ENCODE measurements at places on chromosomes 7 and 10.

GRCh38 chr7:12620371-12620770 lies 49.9 kb downstream of the SCIN start:
- DNase-seq = no peak

GRCh38 chr7:105161366-105161765 lies 147.4 kb downstream of the KMT2E start:
- no peak for DNase-seq

GRCh38 chr7:140312141-140312846 lies 86.0 kb downstream of the SLC37A3 start:
- DNase-seq = no peak

- no peak for DNase-seq
Observed at GRCh38 chr10:71679425-71679824, 40.2 kb downstream of the C10orf105 start.

- DNase-seq = no peak
Observed at GRCh38 chr7:105990727-105991453, 27.8 kb downstream of the CDHR3 start.

DNA sequence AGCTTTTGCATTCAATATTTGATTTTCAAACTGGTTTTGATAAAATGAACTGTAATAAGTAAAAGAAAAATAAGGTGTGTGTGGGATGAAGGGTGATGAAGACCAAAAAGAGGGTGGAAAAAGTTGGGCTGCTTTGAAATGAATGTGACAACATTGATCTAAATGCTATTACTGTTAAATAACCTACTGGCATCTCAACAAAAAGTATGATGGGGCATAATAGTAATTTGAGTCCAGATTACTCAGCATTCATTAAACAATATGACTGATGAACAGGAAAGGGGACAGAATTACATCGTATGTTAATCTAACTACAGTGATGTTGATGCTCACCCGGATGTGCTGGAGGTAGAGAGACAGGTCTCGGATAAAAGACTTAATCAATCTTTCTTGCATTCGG lies 112.2 kb downstream of the ABCC2 start:
- DNase-seq = no peak

DNA sequence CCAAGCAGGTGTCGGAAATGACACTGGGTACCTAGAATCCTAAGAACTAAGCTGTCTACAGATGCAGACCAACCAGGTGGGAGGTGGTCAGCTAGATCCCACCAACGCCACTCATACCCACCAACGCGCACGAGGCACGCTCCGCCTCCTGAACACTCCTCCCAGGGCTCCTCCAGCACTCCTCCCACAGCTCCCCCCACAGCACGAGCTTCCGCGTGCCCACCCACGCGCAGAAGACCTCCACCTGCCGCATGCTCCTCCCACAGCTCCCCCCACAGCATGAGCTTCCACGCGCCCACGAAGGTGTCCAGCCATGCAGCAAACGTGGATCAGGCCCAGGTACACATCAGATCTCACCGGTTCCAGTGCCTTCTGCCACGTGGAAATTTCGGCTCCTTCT lies 196.0 kb downstream of the MAD1L1 start:
- DNase-seq = no peak

- no peak for DNase-seq
Observed at GRCh38 chr7:131950758-131951157, 394.3 kb upstream of the PODXL start.

DNA sequence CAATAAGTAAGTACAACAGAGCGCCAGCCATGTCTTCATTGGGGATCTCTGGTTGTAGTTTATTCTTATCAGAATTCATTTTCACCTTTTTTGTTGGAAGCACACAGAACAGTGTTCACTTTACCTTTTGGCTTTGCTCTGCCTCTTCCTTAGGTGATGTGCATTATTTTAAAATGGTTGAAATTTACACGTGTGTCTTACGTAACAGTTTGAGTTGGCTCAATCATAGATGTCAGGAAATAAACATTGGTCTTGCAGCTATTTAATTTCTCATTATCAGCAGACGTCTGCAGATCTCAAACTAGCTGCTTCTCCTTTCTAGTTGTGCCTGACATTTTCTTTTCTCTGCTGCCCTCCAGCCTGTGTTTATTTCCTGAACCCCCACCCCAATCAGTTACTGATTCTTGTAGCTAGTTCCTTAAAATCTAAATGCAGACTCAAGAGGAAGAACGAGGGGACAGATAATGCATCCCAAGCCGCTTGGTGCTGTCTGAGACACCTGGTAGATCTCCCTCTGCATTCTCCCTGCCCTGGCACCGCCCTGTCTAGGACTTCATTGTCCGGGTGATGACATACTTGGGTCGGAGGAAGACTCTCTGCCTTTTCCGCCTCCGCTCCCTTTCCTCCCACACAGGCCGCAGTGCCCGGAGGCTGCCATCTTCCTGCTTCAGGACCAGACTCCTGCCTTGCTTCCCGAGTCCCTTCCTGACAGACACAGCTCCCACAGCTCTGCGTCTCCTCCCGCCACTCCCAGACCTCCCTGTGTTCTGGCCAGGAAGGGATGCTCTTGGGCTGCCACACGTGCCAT lies 108.2 kb downstream of the ANKRD61 start:
- DNase-seq = no peak

- no peak for DNase-seq
Observed at GRCh38 chr7:36971515-36972139, 247.3 kb upstream of the AOAH start.

DNA sequence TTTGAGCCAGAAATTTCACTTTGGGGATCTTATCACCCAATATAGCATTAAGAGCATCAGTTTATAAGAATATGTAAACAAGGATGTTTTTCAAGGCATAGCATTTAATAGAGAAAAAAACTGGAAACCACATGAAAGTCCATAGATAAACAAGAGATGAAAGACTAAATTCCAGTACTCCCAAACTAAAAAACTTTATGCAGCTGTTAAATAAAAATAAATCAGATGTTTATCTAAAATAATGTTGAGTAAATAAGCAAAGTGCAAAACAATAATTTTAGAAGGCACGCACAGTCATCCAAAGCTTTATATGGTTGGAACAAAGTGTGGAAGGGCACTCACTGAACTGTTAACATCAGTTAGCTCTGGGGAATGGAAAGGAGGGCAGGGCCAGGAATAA lies 21.0 kb downstream of the RNLS start:
- DNase-seq = no peak

GRCh38 chr7:132996581-132997242 lies 85.2 kb downstream of the CHCHD3 start:
- DNase-seq = no peak

GRCh38 chr10:48802611-48803071 lies 118.0 kb downstream of the WDFY4 start:
- DNase-seq = no peak

- no peak for DNase-seq
Observed at GRCh38 chr7:116977172-116977571, 23.9 kb downstream of the ST7 start.

- no peak for DNase-seq
Observed at GRCh38 chr10:71371750-71372166, 25.0 kb upstream of the CDH23 start.

- no peak for DNase-seq
Observed at GRCh38 chr7:156123362-156123761, 311.1 kb upstream of the SHH start.

DNA sequence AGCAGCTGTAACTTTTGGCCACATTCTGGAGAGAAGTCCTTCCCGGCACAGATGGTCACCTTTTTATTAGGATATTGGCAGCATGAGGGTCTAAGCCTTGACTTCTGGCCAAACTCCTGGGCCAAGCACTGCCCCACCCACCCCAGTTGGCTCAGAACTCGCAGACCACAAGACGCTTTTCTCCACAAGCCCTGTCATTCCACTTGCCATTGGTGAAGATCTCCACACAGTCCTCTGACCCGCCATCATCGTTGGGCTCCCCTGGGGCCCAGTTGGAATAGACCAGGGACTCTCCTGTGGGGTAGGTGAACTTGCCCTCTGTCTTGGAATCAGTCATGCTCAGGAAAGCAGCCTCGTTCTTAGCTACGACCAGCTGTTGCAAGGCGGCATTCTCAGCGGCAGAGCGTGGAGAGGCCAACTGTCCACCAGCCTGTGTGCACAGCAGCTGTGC lies 11.2 kb downstream of the SFTPD start:
- DNase-seq = no peak

Data from activated CD4-positive, alpha-beta memory T cell treated with anti-CD3 and anti-CD28 coated beads for 36 hours (primary cell).